ENCODE measurements at places on chromosomes 12 and 14.

- DNase-seq = no peak
These were observed 18.3 kb downstream of the ADGRD1 start for GRCh38 chr12:130971925-130972585.

DNA sequence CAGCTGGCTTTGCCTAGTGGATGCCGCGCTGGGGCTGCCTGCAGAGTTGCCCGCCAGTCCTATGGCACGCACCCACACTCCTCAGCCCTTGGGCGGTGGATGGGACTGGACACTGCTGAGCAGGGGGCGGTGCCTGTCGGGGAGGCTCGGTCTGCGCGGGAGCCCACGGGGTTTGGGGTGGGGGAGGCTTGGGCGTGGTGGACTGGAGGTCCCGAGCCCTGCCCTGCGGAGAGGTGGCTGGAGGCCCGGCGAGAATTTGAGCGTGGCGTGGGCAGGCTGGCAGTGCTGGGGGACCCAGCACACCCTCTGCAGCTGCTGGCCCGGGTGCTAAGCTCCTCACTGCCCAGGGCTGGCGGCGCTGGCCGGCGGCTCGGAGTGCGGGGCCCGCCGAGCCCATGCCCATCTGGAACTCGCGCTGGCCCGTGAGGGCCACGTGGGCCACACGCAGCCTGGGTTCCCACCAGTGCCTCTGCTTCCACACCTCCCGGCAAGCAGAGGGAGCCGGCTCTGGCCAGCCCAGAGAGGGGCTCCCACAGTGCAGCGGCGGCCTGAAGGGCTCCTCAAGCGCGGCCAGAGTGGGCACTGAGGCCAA is 68.1 kb downstream of the ETNK1 start:
- no peak for DNase-seq

DNA sequence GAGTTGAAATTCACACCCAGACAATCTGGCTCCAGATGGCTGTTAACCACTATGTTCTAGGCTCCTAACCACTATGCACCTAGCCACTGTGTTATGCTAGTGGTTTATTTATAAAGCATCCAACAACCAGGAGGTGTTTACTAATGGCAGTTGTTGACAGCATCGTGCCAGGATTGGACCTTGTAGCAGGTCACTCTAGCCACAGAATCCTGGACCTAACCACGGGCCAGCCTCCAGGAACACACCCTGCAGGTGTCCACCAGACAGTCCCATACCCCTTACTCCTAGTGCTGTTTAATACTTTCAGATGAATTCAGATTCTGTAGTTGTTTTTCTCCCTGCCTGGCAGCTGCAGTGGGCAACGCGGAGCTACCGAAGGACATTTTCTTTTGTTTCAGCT is 109.4 kb upstream of the MYL2 start:
- no peak for DNase-seq

DNA sequence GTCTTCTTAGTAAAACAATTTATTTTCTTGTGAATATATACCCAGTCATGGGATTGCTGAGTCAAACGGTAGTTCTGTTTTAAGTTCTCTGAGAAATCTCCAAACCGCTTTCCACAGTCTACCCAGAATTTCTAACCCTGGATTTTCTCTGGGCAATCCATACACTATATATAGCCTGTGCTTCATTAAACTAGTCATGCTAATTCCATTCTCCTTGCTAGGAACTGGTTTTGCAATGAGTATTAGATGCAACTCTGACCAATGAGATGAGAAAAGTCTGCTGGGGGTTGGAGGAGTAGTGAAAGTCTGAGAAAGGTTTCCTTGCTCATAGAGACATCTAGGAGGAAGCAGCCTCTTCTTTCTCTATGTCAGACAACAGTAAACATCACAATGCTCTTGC is 196.1 kb upstream of the CDKN3 start:
- no peak for DNase-seq

GRCh38 chr12:4287325-4288211 is 14.0 kb downstream of the CCND2 start:
- DNase-seq = no peak

DNA sequence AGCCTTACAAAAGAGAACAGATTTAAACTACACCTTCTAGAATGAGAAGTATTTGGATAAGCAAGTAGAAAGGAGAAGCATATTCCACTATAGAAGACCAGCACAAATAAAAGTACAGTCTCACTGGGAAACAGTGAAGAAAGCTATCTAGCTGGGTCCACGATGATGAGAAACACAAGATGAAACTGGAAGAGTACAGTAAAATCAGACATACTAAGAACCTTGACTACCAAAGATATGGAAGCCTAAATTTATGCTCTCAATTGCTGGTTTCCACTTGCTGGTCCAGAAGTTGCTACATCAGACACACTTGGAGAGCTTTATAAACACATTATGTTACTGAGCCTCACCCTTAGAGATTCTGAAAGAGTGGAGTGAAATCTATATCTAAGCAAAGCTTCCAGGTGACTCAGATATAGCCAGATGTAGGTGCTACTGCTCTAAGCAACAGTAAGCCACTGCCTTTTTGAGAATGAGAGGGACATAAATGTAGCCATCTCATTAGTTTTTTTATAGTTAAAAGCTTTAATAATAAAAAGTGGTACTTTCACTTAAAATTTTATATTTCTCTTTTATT is 96.3 kb upstream of the BBS10 start:
- no peak for DNase-seq

DNA sequence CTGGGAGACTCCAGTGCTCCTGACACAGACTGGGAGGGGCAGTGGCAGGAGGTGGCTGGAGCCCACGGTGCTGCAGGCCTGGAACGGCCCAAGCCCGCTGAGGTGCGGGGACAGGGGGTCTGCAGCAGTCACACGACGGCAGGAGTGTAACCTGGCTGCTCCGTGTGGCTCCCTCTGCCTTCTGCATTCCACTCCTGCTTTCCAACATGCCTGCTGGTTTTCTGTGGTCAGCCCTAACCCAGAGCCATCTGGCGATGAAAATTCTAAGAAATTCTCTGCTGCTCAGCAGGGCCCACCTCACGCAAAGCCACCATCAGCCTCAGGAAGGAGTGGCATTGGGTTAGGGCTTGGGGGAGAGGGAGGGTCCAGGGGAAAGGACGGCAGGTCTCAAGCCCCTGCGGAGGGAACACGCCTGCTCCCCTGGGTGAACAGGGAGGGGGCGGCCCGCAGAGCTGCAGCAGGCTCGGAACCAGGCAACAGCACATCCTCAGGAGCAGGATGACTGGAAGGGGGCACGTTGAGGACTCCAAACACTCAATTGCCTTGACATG is 5.0 kb upstream of the FBRSL1 start:
- DNase-seq = no peak

- DNase-seq = no peak
These were observed 25.7 kb upstream of the SLC16A7 start for GRCh38 chr12:59570145-59570544.

- DNase-seq = no peak
These were observed 239.7 kb downstream of the SSPN start for GRCh38 chr12:26435069-26435404.
